ENCODE measurements at places on chromosomes 5 and 9.

DNA sequence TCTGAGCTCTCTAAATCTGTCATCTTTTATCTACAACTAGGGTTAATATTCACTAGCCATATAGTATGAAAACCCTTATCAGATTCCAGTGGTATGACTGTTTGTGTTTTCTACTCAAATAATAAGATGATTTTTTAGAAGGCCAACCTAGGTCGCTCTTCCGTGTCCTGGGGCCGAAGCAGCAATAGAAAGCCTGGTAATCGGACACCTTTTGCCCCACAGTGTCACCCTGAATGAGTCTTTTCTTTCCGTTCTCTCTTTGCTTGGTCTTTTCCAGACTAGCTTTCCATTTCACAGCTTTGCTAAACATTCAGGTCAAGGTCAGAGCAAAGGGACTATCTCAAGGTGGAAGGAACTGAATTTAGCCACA lies 243.3 kb upstream of the ANKRD55 start:
- H3K27me3 ChIP-seq = no peaks in the 10 kb centered on the region
- peaks cover 44% of the 10 kb centered on the region for H3K4me1 ChIP-seq
- H3K27ac ChIP-seq = no peak overlapping the region
- H3K4me3 ChIP-seq = no peak overlapping the region
- no peaks in the 10 kb centered on the region for H3K36me3 ChIP-seq

DNA sequence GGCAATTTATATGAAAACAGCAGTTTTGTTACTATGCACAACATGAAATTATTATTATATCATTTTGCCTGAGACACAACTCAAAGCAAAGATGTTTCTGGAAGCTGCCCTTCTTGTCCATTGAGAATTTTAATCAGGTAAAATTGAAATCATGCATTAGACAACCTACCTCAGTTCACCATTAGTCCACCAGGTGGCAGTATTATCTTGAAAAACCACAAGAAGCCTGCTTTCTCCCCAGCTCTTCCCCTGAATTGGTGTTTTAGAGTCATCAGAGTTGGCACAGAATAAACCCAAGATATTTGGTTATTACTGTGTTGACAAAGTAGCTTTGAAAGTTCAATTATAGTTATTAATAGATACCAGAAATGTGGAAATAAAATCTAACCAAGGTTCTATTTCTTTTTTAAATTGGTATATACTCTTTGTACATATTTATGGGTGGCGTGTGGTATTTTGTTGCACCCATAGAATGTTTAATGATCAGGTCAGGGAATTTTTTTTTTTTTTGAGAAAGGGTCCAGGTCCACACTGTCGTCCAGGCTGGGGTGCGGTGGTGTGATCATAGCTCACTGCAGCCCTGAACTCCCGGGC lies 25.7 kb downstream of the UTP15 start:
- no peaks in the 10 kb centered on the region for H3K36me3 ChIP-seq
- H3K4me1 ChIP-seq = no peaks in the 10 kb centered on the region
- no peak overlapping the region for H3K4me3 ChIP-seq
- H3K27me3 ChIP-seq = peaks cover 2% of the 10 kb centered on the region

- DNase-seq = no peak
- peaks cover 14% of the 10 kb centered on the region for H3K4me1 ChIP-seq
- H3K4me3 ChIP-seq = no peak overlapping the region
- H3K36me3 ChIP-seq = no peaks in the 10 kb centered on the region
Observed at GRCh38 chr9:137235424-137236237, 4.9 kb downstream of the SLC34A3 start.

DNA sequence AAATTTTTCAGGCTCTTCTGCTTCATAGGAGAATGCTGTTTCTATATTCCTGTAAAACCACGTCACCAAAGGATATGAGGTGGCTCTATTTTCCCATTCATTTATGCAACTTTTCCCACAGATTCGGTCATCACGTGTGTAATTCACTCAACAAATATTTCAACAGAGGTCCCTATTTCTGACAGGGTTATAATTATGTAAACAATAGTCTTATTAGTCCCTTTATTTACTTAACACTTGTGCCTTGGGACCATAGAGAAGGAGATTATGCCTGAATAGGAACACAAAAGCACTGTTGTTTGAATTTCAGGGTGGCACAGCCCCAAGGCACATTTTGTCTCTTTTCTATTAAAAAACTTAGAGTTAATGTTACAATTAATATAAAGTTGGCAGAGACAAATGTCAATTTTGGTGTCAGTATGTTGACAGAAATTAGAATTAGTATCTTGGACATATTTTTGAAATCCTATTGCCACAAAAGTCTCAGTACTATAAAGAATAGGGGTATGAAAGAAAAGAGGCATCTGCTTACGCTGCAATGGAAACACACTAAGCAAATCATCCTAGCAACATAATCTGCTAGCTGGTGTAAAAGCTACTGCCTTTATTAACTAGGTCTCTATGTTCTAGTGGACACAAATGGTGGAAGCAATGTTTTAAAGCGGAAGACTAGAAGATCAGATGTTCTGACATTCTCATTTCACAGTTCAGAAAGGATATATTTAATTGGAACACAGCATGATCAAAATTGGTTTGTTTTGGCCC lies 229.1 kb upstream of the TBCA start:
- no peak for DNase-seq
- peaks cover under 1% of the 10 kb centered on the region for H3K36me3 ChIP-seq
- H3K4me1 ChIP-seq = no peaks in the 10 kb centered on the region
